Cerebellum (tissue), 4 donors: ENCODE measurements at places on chromosomes 4 and X. TPM values are rescaled to one million over a fixed set of nuclear protein-coding genes. Genes with fewer than 3 reads are reported as not detected.

MAGEB1 gene
- total RNA-seq, result not detected

FGFR3 gene
- 6.5 TPM for total RNA-seq

RPS6KA6 gene
- total RNA-seq, result 14.3 TPM

ZNF718 gene
- 21.0 TPM for total RNA-seq

RS1 gene
- total RNA-seq, result not detected

ATP1B4 gene
- total RNA-seq, result not detected

ARX gene
- not detected for total RNA-seq

RAI2 gene
- total RNA-seq, result 3.2 TPM

XG gene
- total RNA-seq, result not detected

CNKSR2 gene
- 168 TPM for total RNA-seq

EGF gene
- 0.45 TPM for total RNA-seq
